Caco-2 (cell line): ENCODE measurements at places on chromosomes 12 and 14.

DNA sequence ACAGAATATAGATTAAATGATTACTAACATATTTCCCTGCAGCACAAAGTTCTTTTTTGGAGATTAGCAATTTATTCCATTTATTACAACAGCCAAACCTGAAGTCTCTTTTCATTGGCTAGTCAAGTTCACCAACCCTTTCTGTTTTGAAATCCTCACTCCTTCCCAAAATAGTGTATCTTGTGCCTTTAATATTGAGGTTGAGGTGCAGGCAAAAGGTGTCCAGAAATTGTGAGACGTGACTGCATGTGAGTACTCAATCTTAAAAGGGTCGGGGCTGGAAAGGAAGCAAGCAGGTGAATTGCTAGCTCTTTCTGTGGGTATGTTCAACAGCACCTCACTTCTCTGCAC, 11.1 kb upstream of the FOXN3 start:
- no peak for DNase-seq

DNA sequence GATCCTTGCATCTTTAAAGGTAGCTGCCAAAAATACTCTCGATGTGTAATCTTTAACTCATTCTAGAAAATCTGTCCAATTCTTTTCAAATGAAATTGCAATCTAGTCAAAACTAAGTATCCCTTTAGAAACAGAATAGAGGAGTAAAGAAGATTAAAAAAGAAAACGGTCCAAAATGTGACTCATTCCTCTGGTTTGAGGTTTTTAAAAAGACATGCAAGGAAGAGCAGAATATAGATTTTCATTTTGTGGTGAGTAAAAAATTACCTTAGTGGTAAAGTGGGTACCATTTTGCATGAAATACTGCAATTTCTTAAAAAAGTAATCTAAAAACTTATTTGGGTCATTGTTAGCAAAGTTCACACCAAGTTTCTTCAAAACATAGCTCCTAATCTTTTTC, 108.4 kb downstream of the BRMS1L start:
- DNase-seq = no peak

- no peak for DNase-seq
These were observed 48.0 kb downstream of the ETNK1 start for GRCh38 chr12:22672951-22673350.

DNA sequence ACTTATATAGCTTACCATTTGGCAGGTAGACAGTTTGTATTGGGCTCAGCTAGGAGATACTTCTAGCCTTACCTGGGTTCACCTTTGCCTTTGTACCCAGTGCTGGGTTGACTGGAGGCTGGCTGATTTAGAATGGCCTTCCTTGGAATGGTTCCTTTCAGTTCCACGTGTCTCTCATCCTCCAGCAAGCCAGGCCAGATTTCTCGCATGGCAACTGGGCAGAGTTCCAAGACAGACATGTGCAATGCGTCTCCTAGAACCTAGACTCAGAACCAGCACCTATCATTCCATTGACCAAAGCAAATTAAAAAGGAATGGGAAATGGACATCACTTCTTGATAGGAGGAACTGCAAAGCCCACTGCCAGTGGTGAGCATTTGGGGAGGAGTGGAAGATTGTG, 79.1 kb upstream of the BDKRB2 start:
- no peak for DNase-seq

- DNase-seq = no peak
These were observed 217.6 kb upstream of the CNTN1 start for GRCh38 chr12:40474630-40475029.
